BE2C (cell line): ENCODE measurements at places on chromosomes 2 and 18.
A peak's percentile ranks its signal among the peaks of the same experiment; 100 is the strongest.

DNA sequence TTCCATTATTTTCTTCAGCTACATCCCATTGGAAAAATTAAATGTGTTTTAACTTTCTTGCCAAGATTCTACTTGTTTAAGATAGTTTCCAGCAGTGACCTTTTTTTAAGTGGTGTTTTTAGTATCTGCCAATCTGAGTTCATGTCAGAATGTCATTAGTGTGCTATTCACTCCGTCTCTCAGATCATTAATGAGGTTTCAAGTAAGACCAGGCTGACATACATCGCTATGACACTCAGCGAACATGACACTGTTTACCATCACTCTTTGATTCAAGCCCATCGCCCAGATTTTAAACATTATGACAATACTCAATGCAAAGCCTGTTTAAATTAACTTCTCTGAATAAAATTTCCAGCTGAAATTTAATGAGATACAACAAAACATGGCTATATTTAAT, 272.0 kb upstream of the KYNU start:
- no peak for DNase-seq

DNA sequence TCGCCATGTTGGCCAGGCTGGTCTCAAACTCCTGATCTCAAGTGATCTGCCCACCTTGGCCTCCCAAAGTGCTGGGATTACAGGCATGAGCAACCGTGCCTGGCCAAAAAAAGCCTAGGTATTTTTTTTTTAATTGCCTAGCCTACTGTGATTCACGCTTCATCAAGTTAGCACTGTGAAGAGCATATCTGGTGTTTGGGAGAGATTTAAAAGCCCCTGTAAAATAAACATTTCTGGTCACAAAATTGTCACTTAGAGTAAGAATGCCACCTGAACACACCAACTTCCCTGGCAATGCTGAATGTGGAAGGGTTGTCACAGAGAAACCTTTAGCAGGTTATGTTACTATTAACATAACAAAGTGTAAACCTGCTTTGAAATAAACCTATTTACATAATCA, 39.7 kb upstream of the CHAC2 start:
- no peak for DNase-seq

DNA sequence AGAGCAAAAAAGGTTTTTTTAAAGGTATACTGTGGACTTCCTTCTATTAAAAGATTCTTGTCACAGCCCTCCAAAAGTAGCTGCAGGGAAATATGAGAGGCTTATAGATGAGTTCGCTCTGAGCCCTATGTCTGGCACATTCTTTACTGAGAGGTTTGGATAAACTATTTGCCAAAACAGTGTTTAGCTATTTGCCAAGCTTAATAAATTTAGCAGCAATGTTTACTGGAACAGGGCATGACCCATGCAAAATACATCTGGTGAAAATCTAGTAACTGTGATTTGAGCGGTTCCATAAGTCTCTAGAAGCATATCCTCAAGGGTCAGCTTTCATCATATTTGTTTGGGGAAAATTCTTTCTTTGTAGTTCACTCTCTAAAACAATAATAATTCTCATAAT, 1696.7 kb upstream of the PIK3C3 start:
- DNase-seq = no peak

DNA sequence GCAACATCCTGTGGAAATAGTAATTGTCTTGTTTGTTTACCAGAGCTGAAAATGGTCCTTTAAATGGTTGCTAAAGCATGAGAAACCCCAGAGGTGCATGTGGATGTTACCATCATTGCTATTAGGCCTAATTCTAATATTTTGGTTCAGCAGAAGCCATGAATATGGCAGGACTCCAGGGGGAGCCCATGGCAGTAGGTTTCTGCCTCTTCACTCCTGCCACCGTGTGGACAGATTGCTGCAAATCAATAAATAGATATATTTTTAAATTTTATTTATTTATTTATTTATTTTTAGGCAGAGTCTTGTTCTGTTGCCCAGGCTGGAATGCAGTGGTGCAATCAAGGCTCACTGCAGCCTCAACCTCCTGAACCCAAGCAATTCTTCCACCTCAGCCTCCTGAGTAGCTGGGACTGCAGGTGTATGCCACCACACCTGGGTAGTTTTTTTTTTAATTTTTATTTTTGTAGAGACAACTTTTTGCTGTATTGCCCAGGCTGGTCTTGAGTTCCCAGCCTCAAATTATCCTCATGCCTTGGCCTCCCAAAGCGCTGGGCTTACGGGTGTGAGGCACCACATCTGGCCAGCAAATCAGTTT, 54.9 kb upstream of the CAPN13 start:
- peak; percentile 83 for DNase-seq

- no peak for DNase-seq
Observed at GRCh38 chr2:143730155-143730952, 601.1 kb downstream of the ARHGAP15 start.

- no peak for DNase-seq
Observed at GRCh38 chr2:170928036-170928823, 823 bp upstream of the GORASP2 start.

DNA sequence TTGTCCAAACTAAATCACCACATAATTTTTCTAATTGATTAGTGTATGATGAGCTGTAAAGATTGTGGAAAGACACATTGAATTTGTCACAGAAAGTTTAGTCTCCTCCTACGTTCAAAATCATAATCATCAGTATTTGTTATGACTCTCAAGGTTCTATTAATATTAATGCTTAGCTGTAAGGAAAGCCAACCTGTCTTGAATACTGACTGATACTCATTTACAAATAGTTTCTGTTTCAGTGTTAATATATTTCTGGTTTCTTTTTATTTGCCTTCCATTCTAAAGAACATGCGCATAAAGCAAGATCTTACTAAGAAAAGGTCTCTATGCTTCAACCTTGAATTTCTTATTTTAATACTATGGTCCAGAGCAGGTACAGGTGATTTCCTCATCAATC, 55.1 kb downstream of the CPS1 start:
- DNase-seq = no peak

DNA sequence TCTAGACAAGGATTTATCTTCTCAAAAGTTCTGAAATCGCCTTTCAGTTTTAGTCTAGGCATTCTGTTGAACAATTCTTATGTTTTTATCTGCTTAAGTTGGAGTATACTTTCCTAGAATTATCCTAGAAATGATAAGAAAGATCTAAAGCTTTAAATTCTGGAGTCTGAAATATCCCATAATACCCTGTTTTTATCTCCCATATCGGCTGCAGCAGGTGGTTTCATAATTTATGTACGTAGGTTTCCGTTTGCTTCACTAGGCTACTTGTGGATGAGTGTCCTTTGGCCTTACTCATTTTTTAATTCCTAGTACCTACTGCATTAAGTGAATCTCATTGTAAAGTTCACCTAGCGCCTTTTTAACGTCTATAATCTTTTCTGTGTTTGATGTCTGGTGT, 58.5 kb upstream of the MGAT5 start:
- DNase-seq = no peak

GRCh38 chr2:158984604-158985135, 16.2 kb downstream of the TANC1 start:
- no peak for DNase-seq

- no peak for DNase-seq
Observed at GRCh38 chr2:212794471-212794870, 255.9 kb upstream of the ERBB4 start.

DNA sequence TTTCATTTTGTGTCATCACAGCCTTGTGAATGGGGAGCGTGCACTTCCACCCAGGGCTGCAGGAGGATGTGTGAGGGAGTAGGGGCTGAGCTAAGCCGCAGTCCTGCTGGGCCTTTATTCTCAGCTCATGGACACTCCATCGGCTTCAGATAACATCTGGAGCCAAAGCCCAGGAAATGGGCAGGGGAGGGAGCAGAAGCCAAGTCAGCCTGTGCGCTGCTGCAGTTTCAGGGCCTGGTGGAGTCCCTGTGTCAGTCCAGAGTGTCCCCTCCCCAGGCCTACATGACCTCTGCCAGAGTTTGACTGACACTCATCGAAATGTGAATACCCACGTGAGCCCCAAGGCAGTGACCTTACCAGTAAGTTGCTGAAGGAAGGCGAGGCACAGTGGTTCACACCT, 242.2 kb downstream of the LOXHD1 start:
- no peak for DNase-seq

- DNase-seq = no peak
Observed at GRCh38 chr18:59211629-59212028, 8.3 kb upstream of the GRP start.

- no peak for DNase-seq
Observed at GRCh38 chr18:48992791-48993555, 42.2 kb upstream of the SMAD7 start.

DNA sequence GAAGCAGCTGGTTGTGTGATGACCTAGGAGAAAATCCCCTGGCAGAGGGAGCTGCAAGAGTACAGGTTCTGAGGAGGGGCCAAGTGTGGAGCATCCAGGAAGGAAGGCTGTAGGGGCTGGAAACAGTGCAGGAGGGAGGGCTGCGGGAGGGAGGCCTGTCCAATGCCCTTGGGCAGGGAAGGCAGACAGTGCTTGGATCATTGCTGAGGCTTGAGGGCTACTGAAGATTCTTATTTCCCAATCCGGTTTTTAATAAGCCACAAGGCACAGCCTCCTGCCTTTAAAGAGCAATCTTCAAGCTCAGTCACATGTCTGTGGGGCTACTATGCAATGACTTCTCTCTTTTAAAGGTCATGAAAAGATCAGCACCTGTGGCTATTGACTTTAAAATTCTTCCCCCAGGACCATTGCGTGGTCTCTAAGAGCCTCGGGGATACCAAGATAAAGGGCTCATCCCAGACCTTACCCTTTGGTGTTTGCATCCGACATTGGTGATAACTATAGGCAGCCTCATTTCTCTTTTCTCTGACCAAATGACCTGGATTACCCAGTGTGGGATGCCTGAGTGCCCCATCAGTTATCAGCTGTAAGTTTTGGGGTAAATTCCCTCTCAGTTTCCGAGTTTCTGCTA, 149.6 kb downstream of the DOCK10 start:
- DNase-seq = no peak

DNA sequence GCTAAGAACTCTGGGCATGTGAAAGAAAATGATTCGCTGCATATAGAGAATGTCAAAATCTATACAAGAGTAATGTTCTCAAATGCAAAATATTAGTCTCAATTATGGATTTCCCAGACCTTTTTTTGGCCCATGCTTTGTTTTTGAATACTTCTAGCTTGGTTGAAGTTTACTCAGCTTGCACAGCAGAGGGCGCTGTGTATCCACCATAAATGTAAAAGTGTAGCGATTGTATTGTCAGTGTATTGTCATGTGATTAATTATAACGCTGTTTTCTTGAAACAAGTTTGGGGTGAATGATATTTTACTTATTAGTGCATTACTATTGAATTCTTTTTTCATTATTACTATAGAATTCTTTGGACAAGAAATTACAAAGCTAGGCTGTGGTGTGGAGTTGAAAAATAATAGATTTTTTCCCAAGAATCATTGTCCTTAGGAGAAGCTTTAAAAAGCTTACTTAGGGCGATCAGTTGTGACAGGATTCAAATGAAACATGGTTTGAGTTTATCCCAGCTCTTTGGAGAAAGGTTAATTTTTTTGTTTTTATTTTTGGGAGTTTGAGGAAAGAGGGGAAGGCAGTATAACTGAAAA, 98.3 kb downstream of the PIK3C3 start:
- DNase-seq = peak; percentile 52

GRCh38 chr2:130372055-130372832, 16.4 kb downstream of the PTPN18 start:
- DNase-seq = peak; percentile 87

- DNase-seq = no peak
Observed at GRCh38 chr2:99035920-99036319, 99.9 kb upstream of the CRACDL start.

- no peak for DNase-seq
Observed at GRCh38 chr18:49768051-49768391, 45.3 kb downstream of the ACAA2 start.

GRCh38 chr2:191983591-191983990, 136.7 kb upstream of the CAVIN2 start:
- no peak for DNase-seq

- peak; percentile 32 for DNase-seq
Observed at GRCh38 chr18:47595831-47596501, 334.5 kb downstream of the SMAD2 start.

DNA sequence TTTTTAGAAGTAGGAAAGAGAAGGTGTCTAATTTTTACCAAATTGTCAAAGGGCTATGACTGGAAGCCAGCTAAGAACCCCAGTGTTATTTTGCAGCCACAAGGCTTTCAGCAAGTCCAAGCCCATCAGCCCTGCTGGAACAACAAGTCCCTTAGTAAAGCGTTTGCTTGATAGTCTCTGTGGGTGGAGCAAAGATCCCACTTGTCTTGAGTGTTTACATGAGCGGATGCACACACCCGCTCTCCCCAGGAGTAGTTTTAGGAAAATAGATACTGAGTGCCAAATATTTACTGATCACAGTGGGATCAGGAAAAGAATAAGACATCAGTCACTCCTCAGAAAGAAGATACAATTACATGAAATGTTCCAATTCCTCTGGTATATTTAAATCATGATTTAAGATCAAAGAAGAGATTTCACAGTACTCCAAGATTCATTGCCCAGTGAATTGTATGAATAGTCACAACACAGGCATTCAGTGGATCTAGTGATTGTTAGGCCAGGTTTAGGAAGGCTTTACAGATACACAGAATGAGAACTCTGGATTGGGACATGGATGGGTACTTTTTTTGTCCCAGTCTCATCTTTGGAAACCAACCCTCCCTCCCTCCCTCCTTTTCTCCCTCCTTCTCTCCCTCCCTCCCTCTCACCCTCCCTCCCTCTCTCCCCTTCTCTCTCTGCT, 514.9 kb downstream of the PTPRM start:
- DNase-seq = no peak

DNA sequence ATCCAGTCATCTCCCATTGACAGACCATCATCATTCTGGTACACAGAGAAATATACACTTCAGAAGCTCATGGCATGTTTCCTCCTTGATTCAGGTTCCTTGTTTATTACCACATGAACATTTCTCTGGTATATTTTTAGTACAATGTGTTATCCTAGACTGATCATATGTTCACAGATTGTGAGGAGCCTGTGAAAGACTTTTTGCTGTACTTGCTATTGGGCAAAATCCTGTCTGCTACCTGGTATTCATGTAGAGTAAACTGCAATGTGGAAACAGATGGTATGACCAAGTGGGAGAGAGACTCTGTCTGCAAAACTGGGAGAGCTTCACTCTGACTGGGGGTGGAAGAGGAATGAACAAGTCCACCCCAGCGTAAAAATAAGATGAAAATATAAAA, 657.2 kb downstream of the IRS1 start:
- DNase-seq = no peak

DNA sequence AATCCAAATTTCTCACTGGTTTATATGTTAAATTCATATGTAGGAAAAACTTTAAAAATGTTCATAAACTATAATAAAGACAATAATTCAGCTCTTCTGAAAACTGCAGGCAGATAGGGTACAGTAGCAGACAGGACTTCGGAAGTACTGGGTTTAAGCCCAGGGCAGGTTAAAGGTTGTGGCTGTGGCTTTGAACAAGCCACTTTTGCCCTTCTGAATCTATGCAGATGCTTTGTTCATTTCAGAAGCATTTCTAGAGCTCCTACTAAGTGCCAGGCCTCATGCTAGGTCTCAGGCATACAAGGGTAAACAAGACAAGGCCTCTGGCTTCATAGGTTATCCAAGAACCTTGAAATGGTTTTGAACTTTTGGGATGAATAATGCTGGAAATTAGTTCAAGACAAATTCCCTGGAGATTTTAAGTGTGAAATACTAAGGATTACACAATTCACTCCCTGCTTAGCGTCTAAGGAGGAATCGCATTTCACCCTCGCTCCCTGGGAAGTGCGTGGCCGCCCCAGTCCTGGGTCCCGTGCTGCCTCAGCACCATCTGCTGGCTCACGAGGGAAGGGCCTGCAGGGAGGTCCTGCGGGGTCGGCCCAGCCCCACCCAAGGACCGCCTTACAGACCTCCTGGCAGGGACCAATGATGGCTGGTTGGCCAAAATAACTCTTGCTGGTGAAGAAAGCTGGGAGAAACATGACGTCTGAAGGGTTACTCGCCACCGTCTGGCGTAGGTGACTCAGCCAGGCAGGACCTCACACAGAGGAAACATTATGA, 67.7 kb upstream of the L3MBTL4 start:
- peak; percentile 37 for DNase-seq
